ENCODE measurements at places on chromosomes 11 and 22.

GRCh38 chr11:35615921-35616900 lies 2.0 kb upstream of the FJX1 start:
- no peak for DNase-seq

- no peak for DNase-seq
These were observed 17.4 kb downstream of the LRRC32 start for GRCh38 chr11:76653012-76653673.

- DNase-seq: no peak
These were observed 9.3 kb downstream of the SLC37A2 start for GRCh38 chr11:125072218-125072960.

DNA sequence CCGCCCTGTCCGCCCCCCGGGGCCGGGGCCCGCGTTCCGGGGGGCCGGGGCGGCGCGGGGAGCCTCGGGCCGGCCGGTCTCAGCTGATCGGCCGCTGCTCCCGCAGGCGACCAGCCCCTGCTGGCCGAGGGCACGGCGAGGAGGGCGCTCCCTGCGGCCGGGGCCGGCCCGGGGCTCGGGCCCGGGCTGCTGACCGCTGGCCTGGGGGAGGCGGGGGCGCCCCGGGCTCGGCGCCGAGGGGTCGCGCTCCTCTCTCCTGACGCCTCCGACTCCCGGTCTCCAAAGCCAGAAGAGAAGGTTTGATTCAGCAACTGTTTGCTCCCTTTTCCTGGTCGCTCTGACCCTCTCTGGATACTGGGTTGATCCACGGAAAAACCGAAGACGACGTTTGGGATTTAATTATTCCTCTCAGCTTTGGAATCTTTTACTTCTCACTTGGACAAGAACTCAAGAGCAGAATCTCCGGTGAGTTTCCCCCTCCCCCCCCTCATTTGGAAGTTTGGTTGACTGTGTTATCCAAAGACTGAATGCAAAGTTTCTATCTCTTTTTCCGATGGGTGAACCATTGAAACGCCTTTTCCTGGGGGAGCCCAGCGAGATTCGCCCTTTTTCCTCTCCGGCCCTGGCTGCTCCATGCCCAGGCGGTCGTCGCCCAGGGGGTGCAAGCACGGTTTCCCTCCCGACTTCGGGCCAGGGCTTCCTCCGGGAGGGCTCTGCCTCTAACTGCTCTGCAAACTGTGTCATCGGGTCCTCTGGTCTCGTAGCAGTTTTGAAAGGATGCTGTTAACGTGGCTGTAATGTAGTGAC lies 725 bp downstream of the KDM2A start:
- no peak for DNase-seq

- DNase-seq: no peak
These were observed 75.8 kb downstream of the PDE2A start for GRCh38 chr11:72598466-72598865.

GRCh38 chr22:50218153-50218995 lies 17.6 kb downstream of the SELENOO start:
- no peak for DNase-seq

DNA sequence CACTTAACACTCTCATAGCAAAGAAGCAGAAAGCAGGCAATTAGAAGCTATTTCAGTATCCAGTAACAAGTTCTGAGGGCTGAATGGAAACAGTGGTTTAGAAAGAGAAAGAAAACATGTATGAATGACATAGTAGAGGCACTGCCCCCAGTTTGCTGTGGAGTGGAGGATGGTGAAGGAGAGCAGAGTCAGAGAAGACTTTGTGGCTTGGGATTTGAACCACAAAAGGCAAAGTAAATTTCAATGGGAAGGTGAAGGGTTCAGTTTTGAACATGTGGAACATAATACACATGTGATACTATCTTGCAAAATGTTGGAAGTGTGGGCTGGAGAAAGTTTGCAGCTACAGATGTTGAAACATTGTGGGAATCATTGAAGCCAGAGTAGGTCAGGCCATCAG lies 81.4 kb downstream of the SNX19 start:
- no peak for DNase-seq

- no peak for DNase-seq
These were observed 59.7 kb downstream of the SHANK2 start for GRCh38 chr11:71192629-71193028.

Data from cortex of kidney (tissue), 1 donor.